ENCODE measurements at places on chromosomes 4 and X. TPM values are rescaled to one million over a fixed set of nuclear protein-coding genes. Genes with fewer than 3 reads are reported as not detected.

DNA sequence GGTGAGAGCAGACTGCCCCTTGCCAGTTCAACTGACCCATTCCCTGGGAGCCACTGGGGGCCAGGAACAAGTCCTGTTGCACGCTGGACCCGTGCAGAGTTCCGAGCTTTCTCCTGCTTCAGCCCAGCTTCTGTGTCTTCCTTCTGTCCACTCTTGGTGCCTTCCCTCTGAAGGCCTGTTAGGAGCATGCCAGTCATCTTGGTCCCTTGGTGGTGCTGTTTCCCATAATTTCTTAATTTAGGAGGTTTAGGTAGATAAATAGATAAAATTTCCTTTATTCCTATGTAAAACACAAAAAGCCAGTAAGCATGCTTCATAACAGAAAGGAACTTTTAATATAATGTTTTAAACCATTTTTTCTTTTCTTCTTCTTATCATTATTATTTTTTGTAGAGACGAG, 672.7 kb downstream of the CCSER1 start:
- no peak overlapping the region for H3K4me3 ChIP-seq
- H3K27me3 ChIP-seq, result no peaks in the 10 kb centered on the region
- no peak for DNase-seq
- no peaks in the 10 kb centered on the region for H3K36me3 ChIP-seq

AKAP17A gene
- total RNA-seq, result 24.2 TPM

APOOL gene
- total RNA-seq, result 24.0 TPM

- H3K27me3 ChIP-seq, result no peaks in the 10 kb centered on the region
- H3K4me3 ChIP-seq, result no peak overlapping the region
- H3K36me3 ChIP-seq, result no peaks in the 10 kb centered on the region
- no peak overlapping the region for H3K27ac ChIP-seq
- no peaks in the 10 kb centered on the region for H3K4me1 ChIP-seq
Observed at GRCh38 chrX:22652596-22652995, 347.2 kb upstream of the DDX53 start.

- H3K4me1 ChIP-seq, result no peaks in the 10 kb centered on the region
- H3K27ac ChIP-seq, result no peak overlapping the region
- H3K4me3 ChIP-seq, result no peak overlapping the region
- peak; percentile 43 for DNase-seq
- H3K36me3 ChIP-seq, result no peaks in the 10 kb centered on the region
Observed at GRCh38 chrX:4547213-4547836, 833.9 kb upstream of the PRKX start.

- peaks cover 15% of the 10 kb centered on the region for H3K27me3 ChIP-seq
- no peak for DNase-seq
- H3K36me3 ChIP-seq, result no peaks in the 10 kb centered on the region
- H3K27ac ChIP-seq, result no peak overlapping the region
- no peak overlapping the region for H3K4me3 ChIP-seq
- no peaks in the 10 kb centered on the region for H3K4me1 ChIP-seq
Observed at GRCh38 chr4:95188701-95189370, 359.9 kb downstream of the UNC5C start.

GRCh38 chr4:185682236-185682635, 129.8 kb downstream of the SORBS2 start:
- H3K4me3 ChIP-seq, result no peak overlapping the region
- no peak overlapping the region for H3K27ac ChIP-seq
- DNase-seq, result no peak
- no peaks in the 10 kb centered on the region for H3K4me1 ChIP-seq
- H3K27me3 ChIP-seq, result peaks cover 4% of the 10 kb centered on the region

DNA sequence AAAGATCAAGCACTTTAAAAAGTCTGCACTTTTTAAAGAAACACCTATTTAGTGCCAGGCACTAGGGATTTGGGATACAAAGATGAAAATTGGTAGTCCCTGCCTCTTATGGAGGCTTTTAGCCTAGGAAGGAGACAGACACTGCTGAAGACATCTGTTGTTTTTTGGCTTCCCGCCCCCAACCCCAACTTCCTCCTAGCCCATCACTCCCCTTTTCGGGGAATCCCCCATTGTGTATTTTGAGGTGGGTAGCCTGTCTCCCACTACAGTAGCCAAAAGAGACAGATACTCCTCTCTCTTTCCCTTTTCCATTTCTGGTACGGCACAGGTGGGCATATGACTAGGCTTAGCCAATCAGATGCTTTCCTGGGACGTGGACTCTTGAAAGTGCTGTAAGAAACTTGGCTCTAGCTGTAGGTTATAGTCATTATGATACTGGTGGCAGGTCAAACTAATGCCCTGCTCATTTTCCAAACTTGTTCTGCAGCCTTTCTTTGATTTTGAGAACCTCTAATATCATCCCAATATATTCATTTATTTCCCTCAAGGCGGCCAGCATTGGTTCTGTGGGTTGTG, 194.6 kb upstream of the RBPJ start:
- H3K27me3 ChIP-seq, result no peaks in the 10 kb centered on the region
- H3K4me3 ChIP-seq, result no peak overlapping the region
- no peaks in the 10 kb centered on the region for H3K4me1 ChIP-seq

GRCh38 chr4:71807469-71807868, 23.6 kb upstream of the GC start:
- no peak for DNase-seq
- H3K36me3 ChIP-seq, result no peaks in the 10 kb centered on the region
- no peak overlapping the region for H3K27ac ChIP-seq
- H3K4me1 ChIP-seq, result no peaks in the 10 kb centered on the region
- no peak overlapping the region for H3K4me3 ChIP-seq

FGB gene
- total RNA-seq, result 1.9 TPM

DNA sequence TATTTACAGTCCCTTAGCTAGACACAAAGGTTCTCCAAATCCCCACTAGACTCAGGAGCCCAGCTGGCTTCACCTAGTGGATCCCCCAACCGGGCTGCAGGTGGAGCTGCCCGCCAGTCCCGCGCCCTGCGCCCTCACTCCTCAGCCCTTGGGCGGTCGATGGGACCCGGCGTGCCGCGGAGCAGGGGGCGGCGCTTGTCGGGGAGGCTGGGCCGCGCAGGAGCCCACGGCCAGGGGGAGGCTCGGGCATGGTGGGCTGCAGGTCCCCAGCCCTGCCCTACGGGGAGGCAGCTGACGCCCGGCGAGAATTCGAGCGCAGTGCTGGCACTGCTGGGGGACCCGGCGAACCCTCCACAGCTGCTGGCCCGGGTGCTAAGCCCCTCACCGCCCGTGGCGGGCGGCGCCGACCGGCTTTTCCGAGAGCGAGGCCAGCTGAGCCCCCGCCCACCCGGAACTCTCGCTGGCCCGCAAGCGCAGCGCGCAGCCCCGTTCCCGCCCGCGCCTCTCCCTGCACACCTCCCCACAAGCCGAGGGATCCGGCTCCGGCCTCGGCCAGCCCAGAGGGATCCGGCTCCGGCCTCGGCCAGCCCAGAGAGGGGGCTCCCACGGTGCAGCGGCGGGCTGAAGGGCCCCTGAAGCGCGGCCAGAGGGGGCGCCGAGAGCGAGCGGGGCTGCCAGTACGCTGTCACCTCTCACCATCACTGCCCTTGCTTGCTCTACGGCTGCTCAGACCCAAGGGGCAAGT, 39.4 kb downstream of the WFS1 start:
- peaks cover 36% of the 10 kb centered on the region for H3K27me3 ChIP-seq
- no peaks in the 10 kb centered on the region for H3K4me1 ChIP-seq
- no peak overlapping the region for H3K27ac ChIP-seq
- DNase-seq, result no peak
- no peak overlapping the region for H3K4me3 ChIP-seq
- no peaks in the 10 kb centered on the region for H3K36me3 ChIP-seq

- DNase-seq, result no peak
- H3K27me3 ChIP-seq, result no peaks in the 10 kb centered on the region
- no peaks in the 10 kb centered on the region for H3K4me1 ChIP-seq
- no peak overlapping the region for H3K4me3 ChIP-seq
- no peak overlapping the region for H3K27ac ChIP-seq
Observed at GRCh38 chr4:53307210-53307609, 58.7 kb downstream of the SCFD2 start.

- H3K4me3 ChIP-seq, result no peak overlapping the region
- no peaks in the 10 kb centered on the region for H3K36me3 ChIP-seq
- no peaks in the 10 kb centered on the region for H3K27me3 ChIP-seq
Observed at GRCh38 chr4:186424745-186425144, 130.6 kb downstream of the MTNR1A start.

TTC29 gene
- not detected for total RNA-seq

GRCh38 chr4:145812919-145813318, 125.7 kb downstream of the ZNF827 start:
- no peak overlapping the region for H3K4me3 ChIP-seq
- H3K36me3 ChIP-seq, result no peaks in the 10 kb centered on the region
- no peak for DNase-seq

CT45A3 gene
- not detected for total RNA-seq

DNA sequence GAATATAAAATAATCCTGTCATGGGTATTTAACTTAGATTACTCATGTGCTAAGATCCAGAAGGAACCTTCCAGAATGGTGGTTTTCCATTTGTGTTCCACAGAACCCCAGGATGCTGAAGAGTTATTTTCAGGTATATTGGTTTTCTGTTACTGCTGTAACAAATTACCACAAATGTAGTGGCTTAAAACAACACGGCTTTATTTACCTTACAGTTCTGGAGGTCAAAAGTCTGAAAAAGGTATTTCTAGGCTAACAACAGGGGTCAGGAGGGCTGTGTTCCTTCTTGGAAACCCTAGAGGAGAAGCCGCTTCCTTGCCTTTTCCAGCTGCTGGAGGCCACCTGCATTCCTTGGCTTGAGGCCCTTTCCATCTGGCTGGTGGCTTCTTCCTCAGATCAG, 57.9 kb upstream of the HPSE start:
- no peak for DNase-seq
- H3K36me3 ChIP-seq, result no peaks in the 10 kb centered on the region
- H3K27me3 ChIP-seq, result no peaks in the 10 kb centered on the region
- no peak overlapping the region for H3K27ac ChIP-seq
- no peak overlapping the region for H3K4me3 ChIP-seq

DNA sequence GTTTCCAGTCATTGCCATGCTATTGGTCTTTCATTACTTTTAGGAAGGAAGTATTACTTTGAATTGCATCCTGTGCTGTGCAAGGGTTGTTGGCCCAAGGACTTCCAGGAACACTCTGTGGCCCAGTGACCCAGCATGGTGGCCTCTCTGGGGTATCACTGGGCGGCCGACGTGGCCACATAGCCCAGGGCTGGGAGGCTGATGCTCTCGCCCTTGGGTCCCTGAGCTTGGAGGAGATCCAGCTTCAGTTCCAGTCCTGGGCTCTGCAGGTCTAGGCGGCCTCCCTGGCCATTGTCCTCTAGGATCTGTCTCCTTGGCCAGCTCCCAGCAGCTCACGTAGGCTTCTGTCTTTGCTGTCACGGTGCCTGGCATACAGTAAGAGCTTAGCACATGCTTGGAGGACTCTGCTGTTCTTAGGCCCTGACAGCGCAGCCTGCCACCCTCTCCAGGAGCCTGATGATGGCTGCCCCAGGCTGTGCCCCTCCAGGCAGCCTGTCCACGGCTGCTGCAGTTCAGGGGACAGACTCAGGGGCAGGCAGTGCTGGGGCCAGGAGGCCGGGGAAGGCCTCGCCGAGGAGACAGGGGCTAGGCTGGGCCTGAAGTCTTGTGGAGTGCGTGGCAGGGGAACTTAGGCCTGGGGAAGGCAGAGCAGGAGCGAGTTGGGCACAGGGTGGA, 42.2 kb downstream of the SORCS2 start:
- no peak for DNase-seq
- no peak overlapping the region for H3K4me3 ChIP-seq
- no peaks in the 10 kb centered on the region for H3K36me3 ChIP-seq
- no peaks in the 10 kb centered on the region for H3K4me1 ChIP-seq
- H3K27ac ChIP-seq, result no peak overlapping the region
- no peaks in the 10 kb centered on the region for H3K27me3 ChIP-seq

ELF2 gene
- total RNA-seq, result 43.5 TPM

DCK gene
- 18.1 TPM for total RNA-seq

HMGB2 gene
- 309 TPM for total RNA-seq

PAGE4 gene
- total RNA-seq, result 1.3 TPM

- no peak for DNase-seq
- H3K36me3 ChIP-seq, result no peaks in the 10 kb centered on the region
- H3K4me1 ChIP-seq, result no peaks in the 10 kb centered on the region
- H3K4me3 ChIP-seq, result no peak overlapping the region
- H3K27ac ChIP-seq, result no peak overlapping the region
Observed at GRCh38 chrX:19863212-19863856, 24.1 kb downstream of the SH3KBP1 start.

GRCh38 chrX:46912098-46912602, at the start of gene JADE3:
TSS of gene JADE3 (plus strand) at chrX:46912421. CDS start at chrX:46984895, 72,474 bp downstream.
- peaks cover 9% of the 10 kb centered on the region for H3K4me1 ChIP-seq
- H3K4me3 ChIP-seq, result peak within 1 kb of the TSS; percentile 50
- peak within 1 kb of the TSS; percentile 49 for H3K27ac ChIP-seq
- no peaks in the 10 kb centered on the region for H3K36me3 ChIP-seq

- H3K4me3 ChIP-seq, result no peak overlapping the region
- DNase-seq, result no peak
Observed at GRCh38 chrX:53494436-53494835, 60.3 kb upstream of the HSD17B10 start.

PDZD11 gene
- 25.0 TPM for total RNA-seq

GRCh38 chr4:26074712-26075430, 160.9 kb downstream of the SMIM20 start:
- peaks cover under 1% of the 10 kb centered on the region for H3K27me3 ChIP-seq
- H3K4me1 ChIP-seq, result no peaks in the 10 kb centered on the region
- no peak overlapping the region for H3K27ac ChIP-seq
- H3K36me3 ChIP-seq, result no peaks in the 10 kb centered on the region
- no peak overlapping the region for H3K4me3 ChIP-seq

- DNase-seq, result no peak
- H3K4me3 ChIP-seq, result no peak overlapping the region
- no peaks in the 10 kb centered on the region for H3K36me3 ChIP-seq
- no peak overlapping the region for H3K27ac ChIP-seq
Observed at GRCh38 chr4:56276547-56276946, 110.7 kb downstream of the AASDH start.

LAMP2 gene
- total RNA-seq, result 41.8 TPM

- H3K27ac ChIP-seq, result no peak overlapping the region
- H3K36me3 ChIP-seq, result no peaks in the 10 kb centered on the region
- no peaks in the 10 kb centered on the region for H3K4me1 ChIP-seq
- no peaks in the 10 kb centered on the region for H3K27me3 ChIP-seq
Observed at GRCh38 chrX:33840176-33840575, 291.9 kb downstream of the FAM47A start.

- H3K4me1 ChIP-seq, result no peaks in the 10 kb centered on the region
- H3K4me3 ChIP-seq, result no peak overlapping the region
- H3K36me3 ChIP-seq, result no peaks in the 10 kb centered on the region
- peaks cover 24% of the 10 kb centered on the region for H3K27me3 ChIP-seq
Observed at GRCh38 chr4:7906171-7906701, 33.4 kb downstream of the AFAP1 start.

DNA sequence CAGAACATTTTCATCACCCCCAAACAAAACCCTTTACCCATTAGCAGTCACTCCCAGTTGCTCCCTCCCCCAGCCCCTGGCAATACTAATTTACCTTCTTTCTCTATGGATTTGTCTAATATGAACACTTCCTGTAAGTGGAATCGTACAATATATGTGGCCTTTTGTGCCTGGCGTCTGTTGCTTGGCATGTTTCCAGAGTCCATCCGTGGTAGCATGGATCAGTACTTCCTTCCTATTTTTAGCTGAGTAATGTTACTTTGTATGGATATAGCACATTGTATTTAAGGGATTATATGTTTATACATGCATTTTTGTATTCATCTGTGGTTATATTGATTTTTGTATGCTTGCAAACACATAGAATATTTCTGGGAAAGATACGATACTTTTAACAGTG, 48.2 kb downstream of the PPEF1 start:
- no peaks in the 10 kb centered on the region for H3K36me3 ChIP-seq
- H3K27ac ChIP-seq, result no peak overlapping the region
- no peak for DNase-seq
- H3K4me1 ChIP-seq, result no peaks in the 10 kb centered on the region

Measured in K562 (cell line).